CD4-positive, alpha-beta T cell treated with Interleukin-2 at 100 ng/mL for 4 hours (primary cell): ENCODE measurements at places on chromosomes 1 and 21.

- no peak for DNase-seq
Measured at GRCh38 chr1:10508511-10508951, 33.8 kb downstream of the PEX14 start.

DNA sequence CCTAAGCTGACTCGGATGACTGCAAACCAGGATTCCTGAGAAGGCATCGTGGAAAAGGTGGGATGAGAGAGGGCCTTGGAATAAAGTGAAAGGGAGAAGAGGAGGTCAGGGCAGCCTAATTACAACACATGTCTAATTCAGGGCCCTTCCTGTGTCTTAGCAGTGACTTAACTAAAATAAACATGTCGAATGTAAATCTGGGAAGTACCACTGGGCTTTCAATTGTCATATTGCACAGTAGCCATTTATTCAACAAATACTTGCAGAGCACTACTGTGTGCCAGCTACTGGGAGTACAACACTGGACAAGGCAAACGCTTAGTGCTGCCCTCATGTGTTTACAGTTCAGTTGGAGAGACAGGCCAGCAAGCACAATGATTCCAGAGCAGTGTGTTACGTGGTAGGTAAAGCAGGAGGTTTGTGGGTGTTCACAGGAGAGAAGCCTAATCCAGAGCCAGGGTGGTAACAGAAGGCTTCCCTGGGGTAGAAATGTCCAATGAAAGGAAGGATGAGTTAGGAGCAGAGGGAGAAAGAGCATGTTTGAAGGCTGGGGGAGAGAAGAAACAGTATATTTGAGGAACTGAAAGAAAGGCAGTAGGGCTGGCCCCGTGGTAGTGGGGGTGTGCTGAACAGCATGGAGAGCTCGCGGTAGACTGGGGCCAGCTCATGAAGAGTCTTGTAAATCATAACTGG, 38.0 kb upstream of the RASAL2 start:
- DNase-seq, result no peak

DNA sequence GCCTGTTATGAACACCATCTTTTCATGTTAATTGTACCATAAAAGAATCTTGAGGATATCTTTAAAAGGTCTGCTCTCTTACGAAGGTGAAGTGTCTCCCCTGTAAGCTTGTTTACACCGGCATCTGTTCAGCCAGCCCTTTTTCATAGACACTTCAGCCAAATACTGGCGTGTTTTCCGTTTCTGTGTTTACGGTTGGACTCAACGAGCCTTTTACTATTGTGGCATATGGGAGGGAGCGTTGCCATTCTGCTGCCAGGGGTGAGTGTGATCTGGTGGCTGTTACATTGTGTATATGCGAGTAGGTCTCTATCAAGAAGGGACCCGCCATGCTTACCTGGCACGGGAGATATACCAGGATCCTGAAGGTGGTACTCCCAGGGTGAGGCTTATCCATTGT, 433.8 kb downstream of the CAMTA1 start:
- DNase-seq, result no peak

GRCh38 chr1:23899070-23899469, 14.1 kb downstream of the CNR2 start:
- no peak for DNase-seq

DNA sequence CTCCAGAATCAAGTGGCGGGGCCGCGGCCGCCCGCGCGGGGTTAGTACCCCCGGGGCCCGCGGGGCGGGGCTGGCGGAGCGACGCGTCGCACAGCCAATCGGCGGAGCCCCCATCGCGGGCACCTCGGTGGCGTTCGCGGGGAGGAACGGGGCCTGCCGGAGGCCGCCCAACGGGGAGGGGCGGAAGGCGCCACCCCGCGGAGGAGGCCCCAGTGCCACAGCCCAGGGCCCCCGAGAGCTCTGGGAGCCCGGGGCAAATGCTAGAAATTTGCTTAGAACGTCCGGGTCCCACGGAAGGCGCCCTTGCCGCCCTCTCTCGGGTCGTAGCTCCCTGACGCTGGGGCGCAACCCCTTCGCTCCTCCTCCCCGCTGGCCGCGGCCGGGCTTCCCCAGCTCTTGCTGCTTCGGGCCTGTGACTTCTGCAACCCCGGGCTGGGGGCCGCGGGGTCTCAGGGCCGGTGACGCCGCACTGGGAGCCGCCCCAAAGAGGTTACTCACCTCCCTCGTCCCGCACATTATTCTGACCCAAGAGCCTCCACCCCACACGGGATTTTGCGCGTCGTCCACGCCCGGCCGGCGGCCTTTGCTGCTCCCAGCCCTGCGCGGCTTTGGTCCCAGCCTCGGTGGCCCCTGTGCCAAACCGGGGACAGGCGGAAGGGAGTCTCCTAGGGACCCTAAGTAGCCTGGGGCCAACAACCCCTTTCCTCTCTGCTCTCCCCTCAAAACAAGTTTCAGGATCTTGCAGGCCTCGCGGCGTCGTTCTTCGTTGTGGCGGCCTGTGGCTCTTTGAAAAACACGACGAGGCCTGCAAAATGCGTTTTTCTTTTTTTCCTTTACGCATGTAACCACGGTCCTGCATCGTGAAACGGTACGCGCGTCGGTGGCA, at the start of gene RUNX3:
Gene RUNX3 (minus strand): TSS at position 17 of the 886 bp plus-strand sequence. CDS start 408 bp downstream, outside the sequence.
- peak; percentile 94 for DNase-seq

DNA sequence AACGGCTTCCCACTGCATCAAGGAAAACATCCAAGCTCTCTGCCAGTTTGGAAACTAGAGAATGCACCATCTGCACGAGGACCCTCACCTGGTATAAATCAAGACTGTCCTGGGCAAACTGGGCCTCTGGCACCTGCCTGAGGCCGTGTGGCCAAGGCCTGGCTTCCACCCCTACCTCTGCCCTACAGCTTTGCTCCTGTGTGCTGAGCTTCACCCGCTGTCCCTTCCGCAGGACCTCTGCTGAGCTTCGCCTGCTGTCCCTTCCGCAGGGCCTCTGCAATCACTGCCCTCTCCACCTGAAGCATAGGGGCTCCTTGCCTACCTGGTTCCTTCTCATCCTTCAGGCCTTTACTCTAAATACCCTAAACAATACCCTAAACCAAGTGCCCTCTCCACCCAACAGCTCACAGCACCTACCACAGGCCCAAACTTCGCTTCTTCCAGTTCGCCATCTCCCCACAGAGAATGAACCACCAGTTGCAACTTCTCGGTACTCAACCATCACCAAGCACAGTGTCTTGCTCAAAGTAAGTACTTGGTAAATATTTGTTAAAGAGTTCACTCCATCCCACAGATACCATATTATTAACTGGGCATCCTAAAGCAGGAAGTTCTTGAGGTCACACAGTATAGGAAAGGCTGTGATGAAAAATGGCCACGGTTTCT, 18.4 kb downstream of the GNB1 start:
- no peak for DNase-seq

- no peak for DNase-seq
Measured at GRCh38 chr1:54879872-54880271, 7.1 kb downstream of the DHCR24 start.

GRCh38 chr1:225711236-225711937, 58.5 kb upstream of the ENAH start:
- no peak for DNase-seq

GRCh38 chr1:97424209-97424608, 496.6 kb downstream of the DPYD start:
- DNase-seq, result no peak

- peak; percentile 35 for DNase-seq
Measured at GRCh38 chr1:212188599-212189351, 96.4 kb upstream of the PPP2R5A start.

DNA sequence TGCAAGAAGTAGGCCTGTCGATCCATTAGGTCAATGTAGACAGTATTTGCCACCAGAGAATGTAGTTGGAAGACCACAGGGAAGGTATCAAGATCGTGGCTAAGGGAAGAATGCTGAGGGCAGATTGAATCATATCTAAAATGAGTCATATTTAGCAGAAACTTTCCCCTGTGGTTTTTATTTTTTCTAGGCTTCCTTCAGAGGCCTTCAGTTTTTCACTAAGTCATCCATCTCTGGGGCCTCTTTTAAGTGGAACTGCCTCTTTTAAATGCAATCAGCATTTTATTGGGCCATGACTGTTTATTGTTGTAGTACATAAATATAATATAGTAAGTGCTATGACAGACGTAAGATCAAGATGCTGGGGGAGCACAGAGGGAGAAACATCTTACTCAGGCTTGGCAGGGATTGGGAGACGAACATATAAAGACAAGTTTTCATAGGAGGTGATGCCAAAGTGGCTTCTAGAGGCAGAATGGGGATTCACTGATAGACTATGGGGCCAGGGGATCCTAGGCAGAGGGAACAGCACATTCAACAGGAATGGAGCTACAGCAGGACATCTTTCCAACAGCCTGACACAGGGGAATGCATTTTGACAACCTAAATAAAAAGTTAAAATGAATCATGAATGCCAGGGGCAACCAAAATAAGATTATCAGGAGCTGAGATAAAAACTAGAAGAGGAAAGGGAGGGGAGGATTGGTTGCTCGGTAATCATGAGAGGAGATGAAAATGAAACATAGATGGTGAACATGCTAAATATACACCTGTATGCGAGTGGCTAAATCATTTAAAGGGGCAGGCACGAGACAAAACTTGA, 20.1 kb downstream of the UBE2U start:
- no peak for DNase-seq

- DNase-seq, result no peak
Measured at GRCh38 chr1:118931876-118932275, 56.3 kb downstream of the TBX15 start.

DNA sequence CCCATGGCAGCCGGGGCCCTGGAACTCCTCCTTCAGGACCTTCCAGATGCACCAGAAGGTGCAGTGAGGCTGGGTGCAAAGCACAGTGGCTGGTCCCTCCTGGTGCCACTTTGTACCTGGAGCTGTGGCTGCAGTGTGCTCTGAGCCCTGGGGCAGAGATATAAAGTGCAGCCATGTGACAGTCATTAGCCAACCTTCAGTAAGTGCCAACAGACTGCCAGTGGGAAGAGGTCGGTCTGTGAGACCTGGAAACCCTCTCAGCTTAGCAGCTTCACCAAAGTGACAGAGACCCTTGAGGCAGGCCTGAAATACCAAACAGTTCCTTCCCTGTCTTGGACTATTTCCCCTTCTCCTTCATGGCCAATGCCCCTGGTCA, 26.7 kb upstream of the NGF start:
- no peak for DNase-seq

GRCh38 chr1:83828456-83828855, 170.5 kb downstream of the TTLL7 start:
- DNase-seq, result no peak

- no peak for DNase-seq
Measured at GRCh38 chr1:107451715-107452114, 310.9 kb downstream of the NTNG1 start.

GRCh38 chr1:22342734-22343191, 108.9 kb upstream of the ZBTB40 start:
- DNase-seq, result no peak

- no peak for DNase-seq
Measured at GRCh38 chr1:67061266-67061665, 7.3 kb upstream of the SLC35D1 start.

DNA sequence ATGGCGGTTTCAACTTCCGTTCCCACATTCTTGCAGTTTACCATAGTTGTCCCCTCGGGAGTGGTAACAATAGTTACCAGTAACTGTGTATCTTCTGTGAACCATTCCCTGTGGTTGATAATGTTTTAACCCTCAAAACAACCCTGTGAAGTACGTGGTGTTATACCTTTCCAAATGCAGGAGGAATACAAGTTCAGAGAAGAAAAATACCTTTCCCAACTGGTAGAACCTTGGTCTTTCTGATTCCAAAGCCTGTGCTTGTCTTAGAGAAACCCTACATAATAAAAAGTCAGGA, 789 bp downstream of the BTF3L4 start:
- DNase-seq, result peak; percentile 43

DNA sequence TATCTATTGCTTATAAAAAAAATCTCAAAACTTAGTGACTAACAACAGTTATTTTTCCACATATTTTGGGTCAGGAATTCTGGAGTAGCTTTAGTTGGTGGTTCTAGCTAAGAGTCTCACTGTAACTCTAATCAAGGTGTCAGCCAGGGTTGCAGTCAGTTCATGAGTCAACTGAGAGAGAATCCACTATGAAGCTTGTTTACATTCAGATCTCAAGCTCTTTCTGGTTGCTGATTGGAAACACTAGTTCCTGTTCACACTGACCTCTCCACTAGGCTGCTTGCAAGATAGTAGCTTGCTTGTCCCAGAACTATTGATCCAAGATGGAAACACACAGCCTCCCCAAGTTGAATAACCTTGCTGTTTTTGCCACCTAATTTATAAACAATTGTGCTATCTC, 1192.1 kb upstream of the B3GALT2 start:
- no peak for DNase-seq

DNA sequence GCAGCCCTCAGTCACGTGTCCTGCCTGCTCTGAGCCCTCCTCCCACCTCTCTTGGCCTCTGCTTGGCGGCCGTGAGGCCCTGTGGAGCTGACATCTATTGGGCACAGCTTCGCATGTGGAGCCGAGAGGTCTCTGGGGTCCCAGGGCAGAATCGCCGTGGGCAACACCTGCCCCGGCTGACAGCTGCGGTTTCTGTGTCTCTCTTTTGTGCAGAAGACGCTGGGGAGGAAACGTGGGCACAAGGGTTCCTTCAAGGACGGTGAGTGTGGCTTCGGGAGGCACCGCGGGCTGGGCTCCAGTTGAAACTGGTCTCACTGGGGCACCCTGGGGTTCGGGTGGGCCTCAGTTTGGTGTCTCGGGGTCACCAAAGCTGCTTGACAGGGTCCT, 11.5 kb downstream of the ARHGEF16 start:
- no peak for DNase-seq

- no peak for DNase-seq
Measured at GRCh38 chr1:111587509-111588174, 31.9 kb upstream of the RAP1A start.

- no peak for DNase-seq
Measured at GRCh38 chr1:6345460-6345859, 48.1 kb downstream of the ACOT7 start.

DNA sequence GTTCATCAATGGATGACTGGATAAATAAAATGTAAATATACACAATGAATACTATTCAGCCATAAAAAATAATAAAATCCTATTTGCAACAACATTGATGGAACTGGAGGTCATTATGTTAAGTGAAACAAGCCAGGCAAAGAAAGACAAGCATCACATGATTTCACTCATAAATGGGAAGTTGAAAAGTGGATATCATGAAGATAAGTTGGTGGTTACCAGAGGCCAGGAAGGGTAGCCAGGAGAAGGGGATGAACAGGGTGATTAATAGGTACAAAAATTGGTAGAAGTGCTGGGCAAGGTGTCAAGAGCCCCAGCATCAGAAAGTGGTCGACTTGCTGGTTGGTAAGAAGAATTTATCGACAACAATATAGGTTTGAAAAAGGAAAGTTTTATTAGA, 1.3 kb upstream of the PARK7 start:
- no peak for DNase-seq

DNA sequence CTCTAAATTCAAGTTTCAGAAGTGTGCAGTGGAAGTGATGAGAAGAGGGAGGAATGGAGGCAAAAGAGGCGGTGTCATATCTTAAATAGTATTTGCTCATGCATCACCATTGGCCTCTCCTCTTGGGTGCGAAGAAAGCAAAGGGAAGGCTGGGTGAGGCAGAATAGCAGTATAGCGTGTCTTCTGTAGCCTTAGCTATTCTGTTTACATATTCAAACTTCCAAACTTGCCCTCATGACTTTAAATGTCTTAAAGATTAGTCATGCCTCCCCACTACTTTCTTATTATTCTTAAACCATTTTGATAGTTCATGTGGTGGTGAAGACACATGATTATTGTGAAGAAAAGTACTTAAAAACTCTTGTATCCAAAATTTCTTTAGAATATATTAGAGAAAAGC, 104.6 kb upstream of the TENT5C start:
- no peak for DNase-seq
